Stimulated activated CD8-positive, alpha-beta memory T cell treated with anti-CD3 and anti-CD28 coated beads, Interleukin-12 subunit alpha, Interleukin-12 subunit beta, amount 100 ng/mL, for 1 hour (primary cell): ENCODE measurements at places on chromosomes 3 and 15.
A peak's percentile ranks its signal among the peaks of the same experiment; 100 is the strongest.

DNA sequence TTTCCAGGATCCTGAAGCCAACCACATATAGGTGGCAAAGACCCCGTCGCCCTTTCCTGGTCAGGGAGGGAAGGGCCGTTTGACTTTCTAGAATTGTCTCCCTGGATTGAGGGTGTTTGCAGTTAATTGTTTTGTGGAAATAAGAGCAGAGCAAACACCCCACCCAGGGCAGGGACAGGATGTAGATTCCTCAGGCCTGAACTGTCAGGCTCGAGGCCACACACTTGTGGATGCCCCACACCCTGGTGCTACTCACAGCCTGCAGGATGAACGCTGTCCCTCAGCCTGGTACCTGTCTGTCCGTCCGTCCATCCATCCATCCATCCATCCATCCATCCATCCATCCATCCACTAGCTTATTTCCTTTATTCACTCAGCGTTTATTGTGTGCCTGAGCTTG, 29.9 kb upstream of the FLNB start:
- DNase-seq, result no peak

DNA sequence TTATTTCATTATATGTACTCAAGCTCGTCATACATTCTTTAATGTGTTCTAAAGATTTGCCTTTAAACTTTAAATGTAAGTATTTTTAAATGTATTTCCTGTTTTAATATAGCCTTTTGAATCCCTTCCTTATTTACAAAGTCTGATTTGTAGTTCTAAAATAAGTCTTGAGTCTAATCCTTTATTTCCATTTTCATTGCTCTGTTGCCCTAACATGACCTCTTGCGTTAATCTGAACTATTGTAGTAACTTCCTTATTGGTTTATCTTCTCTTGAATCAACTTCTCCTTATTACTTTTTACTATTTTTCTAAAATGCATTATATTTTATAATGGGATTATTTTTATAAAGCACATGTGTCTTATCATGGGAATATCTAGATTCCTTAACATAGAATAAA, 24.0 kb downstream of the KNL1 start:
- no peak for DNase-seq

GRCh38 chr3:70614111-70614510, 301.7 kb upstream of the MDFIC2 start:
- no peak for DNase-seq

DNA sequence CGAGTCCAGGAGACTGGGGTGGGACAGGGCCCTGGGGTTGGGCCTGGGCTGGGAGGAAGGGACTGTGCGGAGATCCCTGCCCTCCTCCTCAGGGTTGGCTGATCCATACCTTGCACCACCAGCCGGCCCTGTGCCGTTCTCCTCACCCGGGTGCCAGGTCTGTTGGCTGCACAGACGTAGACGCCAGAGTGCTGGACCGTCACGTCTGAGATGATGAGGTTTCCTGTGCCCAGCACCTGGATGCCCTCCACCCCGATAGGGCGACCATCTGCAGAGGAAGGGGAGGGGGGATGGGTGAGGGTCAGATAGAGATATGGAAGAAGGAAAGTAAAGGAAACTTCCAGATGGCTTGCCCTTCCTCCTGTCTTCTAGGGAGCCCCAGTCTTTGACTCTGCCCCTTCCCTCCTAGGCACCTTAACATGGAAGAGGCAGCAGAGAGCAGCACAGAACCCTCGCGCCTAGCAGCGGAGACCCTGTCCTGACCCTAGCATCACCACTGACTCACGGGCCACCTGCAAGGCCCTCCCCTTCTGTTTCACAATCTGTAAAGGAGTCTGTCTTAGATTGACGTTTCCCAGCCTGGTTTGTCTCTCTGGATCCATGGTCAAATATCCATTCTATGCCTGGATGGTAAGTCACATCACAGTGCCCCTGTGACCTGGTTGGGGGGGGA, 28.8 kb downstream of the RNU5B-1 start:
- DNase-seq, result no peak

GRCh38 chr3:116815321-116815720, 105.7 kb downstream of the TUSC7 start:
- DNase-seq, result no peak

DNA sequence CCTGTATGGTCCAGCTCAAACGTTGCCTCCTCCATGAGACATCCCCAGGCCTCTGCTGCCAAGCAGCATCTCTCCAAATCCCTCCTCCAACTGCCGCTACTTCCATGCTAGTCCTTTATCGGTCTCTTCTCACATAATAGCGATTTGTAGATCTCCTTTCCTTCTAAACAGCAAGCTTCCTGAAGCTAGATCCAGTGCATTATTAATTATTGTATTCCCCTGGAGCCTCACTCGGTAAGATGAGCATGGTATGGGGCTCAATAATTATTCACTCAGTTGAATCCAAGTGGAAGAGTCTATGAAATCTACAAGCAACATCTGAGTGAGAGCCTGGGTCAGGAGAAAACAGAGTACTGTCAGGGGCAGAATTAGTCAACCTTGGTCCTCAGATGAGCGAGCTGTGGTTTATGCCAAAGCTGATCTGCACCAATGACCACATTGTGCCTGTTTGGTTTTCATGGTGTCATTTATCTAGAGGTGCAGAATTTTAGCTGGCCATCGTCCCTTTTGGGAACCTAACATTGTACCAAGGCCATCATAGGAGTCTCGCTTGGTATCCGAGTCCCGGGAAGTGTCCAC, 93.8 kb upstream of the UBE2E1 start:
- DNase-seq, result no peak

DNA sequence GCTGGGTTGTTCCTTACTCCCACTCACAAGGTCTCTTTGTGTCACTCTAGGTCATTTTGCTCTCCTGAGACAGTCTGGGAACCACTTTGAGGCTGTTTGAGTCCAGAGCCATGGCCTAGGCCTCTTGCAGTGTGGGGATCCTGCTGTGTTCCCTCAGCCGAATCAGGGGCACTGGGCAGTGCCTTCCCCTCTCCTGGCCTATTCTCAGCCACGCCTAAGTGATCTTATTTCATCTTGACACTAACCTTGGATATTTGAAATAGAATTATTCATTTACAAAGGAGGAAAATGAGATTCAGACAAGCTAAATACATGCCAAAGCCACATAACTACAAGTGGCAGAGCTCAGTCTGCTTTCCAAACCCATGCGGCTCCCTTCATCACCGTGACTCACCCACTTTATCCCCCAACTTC, 557.2 kb upstream of the TBL1XR1 start:
- DNase-seq, result no peak

DNA sequence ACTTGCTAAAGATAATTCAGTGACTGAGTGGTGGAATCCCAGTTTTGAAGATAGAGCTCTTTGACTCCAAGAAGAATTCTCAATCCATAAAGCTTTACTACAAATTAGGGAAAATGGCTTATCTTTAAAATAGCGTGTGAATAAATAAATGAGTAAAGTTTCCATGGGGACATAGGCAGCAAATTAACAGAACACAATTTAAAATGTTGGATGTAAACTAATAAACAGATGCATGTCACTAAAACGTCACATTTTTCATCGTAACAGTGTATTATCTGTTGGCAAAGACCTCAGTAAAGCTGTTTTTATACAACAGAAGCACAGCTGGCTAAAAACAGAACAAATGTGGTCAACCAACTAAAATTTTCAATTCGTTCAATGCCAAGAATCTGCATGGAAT, 913.9 kb upstream of the CFAP20DC start:
- no peak for DNase-seq

GRCh38 chr15:80517290-80517689, 113.1 kb downstream of the ARNT2 start:
- no peak for DNase-seq

- no peak for DNase-seq
Measured at GRCh38 chr3:13108861-13109260, 35.6 kb upstream of the IQSEC1 start.

- no peak for DNase-seq
Measured at GRCh38 chr3:187931770-187932278, 186.6 kb upstream of the BCL6 start.

- DNase-seq, result no peak
Measured at GRCh38 chr15:34154725-34155204, 52.9 kb downstream of the PGBD4 start.

GRCh38 chr3:25405335-25405734, 22.7 kb upstream of the RARB start:
- DNase-seq, result no peak

- DNase-seq, result no peak
Measured at GRCh38 chr15:88908697-88909621, 4.2 kb downstream of the MFGE8 start.

DNA sequence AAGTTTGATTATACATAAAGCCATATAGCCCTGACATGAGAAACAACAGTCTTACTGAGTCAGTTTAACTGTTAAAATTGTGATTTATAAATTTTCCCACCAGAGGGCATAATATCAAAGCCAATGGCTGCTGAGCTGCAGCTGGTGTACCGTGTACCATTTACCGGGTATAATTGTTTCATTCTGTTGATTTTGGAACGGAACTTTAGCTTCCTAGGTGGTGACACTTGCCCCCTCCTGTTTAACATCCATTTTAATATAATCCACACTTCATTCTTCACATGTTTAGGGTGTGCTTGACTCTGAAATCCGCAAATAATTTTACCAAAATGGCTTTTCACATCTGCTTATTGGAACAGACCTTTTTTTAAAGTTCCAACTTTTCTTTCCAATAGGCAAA, 72.8 kb downstream of the SLC9A9 start:
- no peak for DNase-seq

DNA sequence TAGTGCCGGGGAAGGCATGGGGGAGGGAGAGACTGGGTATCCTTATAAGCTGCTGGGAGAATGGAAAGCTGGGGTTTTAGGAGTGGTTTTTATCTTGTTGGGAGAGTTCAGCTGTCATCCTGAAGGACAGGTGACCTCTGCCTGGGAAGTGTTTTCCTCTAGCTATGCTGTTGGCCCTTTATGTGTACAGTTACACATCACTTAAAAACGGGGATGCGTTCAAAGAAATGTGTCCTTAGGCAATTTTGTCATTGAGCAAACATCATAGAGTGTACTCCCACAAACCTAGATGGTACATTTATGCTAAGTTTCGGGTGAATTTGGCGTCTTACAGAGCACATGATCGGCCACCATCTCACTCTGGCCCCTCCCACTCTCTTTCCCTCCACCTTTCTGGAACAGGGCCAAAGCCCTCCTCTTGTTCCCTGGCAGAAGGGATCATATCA, 164.3 kb upstream of the NUDT16 start:
- DNase-seq, result no peak

DNA sequence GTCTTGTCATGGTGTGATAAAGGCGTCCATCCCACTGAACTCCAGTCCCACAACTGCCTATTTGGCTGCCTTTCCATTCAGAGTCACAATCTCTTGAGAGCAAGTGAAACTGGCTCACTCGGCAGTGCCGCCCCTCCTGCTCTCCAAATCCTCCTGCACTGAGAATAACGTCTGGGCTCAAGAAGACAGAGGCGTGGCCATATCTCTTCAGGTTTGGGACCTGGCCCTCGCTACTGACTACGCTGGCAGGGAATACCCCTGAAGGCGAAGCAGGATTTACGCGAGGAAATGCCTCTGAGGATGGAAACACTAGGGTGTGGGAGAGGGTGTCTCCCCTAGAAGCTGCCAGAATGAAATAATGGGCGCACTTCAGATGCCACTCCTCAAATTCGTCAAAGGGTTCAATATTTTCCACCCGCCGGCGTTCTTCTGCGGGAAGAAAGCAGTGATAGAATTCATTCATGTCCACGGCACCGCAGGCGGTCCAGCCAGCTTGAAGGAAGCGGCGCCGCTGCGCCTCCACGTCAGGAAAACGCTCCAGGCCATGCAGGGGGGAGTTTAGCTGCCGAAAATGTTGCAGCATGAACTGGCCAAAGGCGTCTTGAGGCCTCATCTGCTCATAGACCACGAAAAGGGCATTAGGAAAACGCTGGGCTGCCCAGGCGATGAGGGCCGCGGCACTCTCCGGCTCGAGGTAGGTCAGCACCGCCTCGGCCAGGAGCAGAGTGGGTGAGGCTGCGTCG, 985 bp downstream of the LCMT2 start:
- peak; percentile 4 for DNase-seq

GRCh38 chr3:49173116-49173791, 1.9 kb downstream of the KLHDC8B start:
- DNase-seq, result no peak

- DNase-seq, result no peak
Measured at GRCh38 chr15:63473999-63474809, 30.2 kb upstream of the USP3 start.

DNA sequence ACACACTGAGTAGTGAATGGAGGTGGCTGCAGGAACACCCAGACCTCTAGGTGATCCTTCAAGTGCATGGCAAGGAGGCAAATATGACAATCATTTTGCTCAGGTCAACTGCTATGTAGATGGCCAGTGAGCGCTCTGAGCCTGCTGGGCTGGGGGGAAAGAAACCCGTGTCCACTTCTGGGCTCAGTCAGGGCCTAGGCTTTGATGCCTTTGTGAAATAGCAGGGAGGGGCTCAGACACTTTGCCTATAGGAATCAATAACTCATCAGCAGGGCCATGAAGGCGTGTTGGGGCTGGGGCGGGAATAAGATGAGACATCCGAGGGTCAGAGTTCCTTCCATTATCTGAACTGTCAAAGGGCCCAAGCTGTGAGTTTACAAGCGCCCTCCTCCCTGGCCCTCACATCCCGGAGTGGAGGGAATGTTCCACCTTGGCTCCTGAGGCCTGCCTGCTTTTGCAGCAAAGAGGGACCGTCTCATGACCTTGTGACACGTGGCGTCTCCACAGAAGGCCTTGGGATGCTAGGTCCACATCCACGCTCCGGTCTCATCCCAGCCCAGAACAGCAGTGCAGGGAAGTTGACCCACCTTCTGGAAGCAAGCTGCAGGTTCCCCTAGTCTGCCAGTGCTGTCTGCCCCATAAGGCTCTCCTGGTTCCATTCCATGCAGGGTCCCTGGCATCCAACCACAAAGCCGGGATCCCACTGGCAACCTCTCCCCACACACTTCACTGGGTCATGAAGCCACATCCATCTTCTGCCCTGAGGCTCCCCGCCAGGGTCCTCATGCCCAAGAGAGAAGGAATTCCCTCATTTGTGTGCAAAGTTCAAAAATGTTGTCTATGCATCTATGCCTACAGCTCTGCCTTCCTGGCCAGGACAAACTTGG, 78.4 kb downstream of the CHSY1 start:
- DNase-seq, result no peak

- no peak for DNase-seq
Measured at GRCh38 chr3:42117175-42118008, 26.2 kb downstream of the TRAK1 start.

DNA sequence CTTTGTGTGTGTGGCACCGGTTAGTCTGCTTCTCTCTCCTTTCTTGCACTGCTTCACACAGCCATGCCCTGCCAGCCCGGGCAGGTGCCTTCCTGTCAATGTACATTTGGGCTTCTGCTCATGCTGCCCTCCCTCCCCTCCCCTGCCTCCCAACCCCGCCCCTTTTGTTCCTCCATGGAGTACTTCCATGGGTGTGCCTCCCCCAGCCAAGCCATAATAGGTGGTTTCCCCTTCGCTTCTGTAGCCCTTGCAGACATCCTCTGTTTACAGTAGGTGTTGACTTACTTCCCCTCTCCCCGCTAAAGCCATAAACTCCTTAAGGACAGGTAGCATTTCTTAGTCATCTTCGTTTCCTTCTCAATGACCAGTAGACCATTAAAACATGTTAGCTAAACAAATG, 31.8 kb upstream of the CRTC3 start:
- no peak for DNase-seq

- DNase-seq, result no peak
Measured at GRCh38 chr3:73319179-73319769, 257.8 kb downstream of the EBLN2 start.

- DNase-seq, result no peak
Measured at GRCh38 chr15:60751985-60752952, 273.3 kb upstream of the ICE2 start.
